ENCODE measurements at places on chromosomes 4 and X.

DNA sequence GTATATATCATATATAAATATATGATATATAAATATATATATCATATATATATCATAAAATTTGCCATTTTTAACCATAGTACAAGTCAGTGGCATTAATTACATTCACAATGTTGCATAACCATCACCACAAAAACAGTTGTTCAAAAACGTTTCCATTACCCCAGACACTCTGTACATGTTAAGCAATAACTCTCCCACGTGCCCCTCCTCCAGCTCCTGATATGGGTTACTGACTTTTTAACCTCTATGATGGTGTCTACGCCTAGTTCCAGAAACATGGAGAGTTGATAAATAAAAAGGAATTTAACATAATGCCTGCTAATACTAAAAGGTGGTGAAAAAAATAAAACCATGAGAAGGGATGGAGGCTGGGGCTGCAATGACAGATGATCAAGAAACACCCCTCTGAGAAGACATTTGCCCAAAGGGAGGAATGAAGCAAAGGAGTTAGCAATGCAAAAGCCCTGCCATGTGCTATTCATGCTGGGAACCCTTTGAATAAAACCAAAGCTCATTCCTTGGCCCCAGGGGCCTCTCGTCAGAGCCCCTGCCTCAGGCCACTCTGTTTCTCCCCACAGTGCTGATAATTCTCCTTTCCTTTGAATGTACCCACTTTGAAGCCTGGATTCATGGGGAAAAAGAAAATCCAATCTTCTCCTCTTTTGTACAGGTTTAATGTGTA, 144.3 kb downstream of the NWD2 start:
- DNase-seq: no peak

- DNase-seq: no peak
Observed at GRCh38 chrX:50606300-50606950, 135.8 kb upstream of the DGKK start.

GRCh38 chr4:28432348-28433025, 1571.8 kb downstream of the STIM2 start:
- DNase-seq: no peak

DNA sequence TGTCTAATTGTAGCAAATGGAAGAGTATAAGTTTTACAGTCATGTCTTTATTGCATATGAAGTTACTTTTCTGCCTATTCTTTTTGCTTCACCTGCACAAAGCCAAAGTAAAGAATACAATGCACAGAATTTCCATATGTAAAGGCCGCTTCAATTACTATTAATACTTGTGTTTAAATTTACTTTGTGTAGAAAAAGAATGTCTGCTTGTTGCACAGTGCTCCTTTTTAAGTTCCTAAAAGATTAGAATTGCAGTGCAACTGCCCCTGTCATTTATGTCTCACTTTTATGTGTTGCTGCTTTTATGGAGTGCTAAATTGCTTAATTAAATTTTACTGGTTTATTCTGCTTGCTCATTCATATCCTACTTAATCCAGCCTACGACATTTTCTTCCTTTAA, 830.5 kb downstream of the PDHA2 start:
- no peak for DNase-seq

DNA sequence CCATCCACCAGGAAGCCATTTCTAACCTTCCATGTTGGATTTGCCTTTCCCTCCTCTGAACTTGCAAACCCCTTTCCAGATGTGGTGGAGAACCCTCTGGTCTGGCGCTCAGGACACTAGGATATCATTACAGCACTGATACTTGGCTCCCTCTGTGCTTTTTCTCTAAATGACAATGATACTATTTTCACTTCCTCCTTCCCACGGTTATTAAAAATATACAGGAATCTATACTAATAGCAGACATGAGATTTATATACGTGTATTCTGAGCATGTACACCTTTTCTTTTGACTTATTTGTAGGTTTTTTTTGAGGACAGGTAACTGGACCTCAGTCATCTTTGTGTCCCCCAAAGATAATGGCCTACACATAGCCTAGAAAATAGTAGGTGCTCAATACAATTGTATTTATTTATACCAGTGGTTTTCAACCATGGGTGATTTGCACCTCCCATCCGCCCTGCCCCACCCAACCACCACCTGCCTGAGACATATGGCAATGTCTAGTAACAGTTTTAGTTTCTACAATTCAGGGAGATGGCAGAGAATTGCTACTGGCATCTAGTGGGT, 60.4 kb upstream of the PLAC8 start:
- DNase-seq: no peak

DNA sequence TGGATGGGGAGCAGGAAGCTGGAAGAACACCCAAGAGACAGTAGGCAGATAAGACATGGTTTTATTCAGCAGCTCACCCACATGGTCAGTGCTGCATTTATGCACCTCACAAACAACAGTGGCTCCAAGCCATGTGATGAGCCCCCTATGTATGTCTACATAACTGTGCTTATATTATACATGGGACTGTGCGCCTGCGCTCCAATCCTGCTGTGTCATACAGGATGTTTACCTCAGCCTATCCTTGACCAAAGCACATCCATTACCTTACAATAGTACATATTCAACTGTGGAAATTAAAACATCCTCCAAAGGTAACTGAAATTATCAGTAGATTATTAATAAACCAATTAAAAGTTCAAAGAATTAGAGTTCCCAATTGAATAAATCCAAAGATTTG, 44.1 kb upstream of the SGMS2 start:
- peak; percentile 23 for DNase-seq

DNA sequence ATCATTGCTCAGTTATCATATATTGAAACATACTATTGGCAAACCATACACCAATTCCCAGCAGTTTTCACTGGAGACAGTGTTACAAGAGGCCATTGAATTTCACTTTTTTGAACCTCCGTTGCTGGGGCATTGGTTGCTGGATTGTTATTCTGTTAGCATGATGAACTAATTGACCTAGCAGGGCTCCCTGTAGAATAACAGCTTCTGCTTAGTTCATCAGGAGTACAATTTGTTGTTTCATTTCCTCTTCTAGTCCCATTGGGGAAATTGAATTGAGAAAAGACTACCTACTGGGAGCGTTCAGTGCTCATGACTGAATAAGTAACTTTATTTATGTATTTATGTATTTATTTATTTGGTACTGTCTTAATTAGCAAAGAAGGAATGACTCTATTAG, 151.6 kb downstream of the SLIT2 start:
- DNase-seq: no peak

DNA sequence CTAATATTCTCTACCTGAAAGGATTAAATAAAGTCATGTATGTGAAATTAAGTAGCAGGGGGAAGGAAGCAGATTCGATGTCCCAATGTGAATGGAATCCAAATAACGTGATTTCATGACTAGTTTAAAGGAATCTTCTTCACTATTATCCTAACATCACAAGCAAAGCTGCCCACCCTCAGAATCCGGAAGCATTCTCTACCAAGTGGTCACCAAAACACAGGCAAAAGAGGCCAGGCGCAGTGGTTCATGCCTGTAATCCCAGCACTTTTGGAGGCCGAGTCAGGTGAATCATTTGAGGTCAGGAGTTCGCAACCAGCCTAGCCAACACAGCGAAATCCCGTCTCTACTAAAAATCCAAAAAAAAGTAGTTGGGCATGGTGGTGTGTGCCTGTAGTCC, 212.9 kb downstream of the LDB2 start:
- DNase-seq: no peak

- no peak for DNase-seq
Observed at GRCh38 chrX:112849016-112849415, 8.4 kb upstream of the AMOT start.

- no peak for DNase-seq
Observed at GRCh38 chr4:8383451-8384160, 56.9 kb downstream of the ACOX3 start.

- DNase-seq: no peak
Observed at GRCh38 chr4:159227378-159227777, 124.5 kb downstream of the RAPGEF2 start.

DNA sequence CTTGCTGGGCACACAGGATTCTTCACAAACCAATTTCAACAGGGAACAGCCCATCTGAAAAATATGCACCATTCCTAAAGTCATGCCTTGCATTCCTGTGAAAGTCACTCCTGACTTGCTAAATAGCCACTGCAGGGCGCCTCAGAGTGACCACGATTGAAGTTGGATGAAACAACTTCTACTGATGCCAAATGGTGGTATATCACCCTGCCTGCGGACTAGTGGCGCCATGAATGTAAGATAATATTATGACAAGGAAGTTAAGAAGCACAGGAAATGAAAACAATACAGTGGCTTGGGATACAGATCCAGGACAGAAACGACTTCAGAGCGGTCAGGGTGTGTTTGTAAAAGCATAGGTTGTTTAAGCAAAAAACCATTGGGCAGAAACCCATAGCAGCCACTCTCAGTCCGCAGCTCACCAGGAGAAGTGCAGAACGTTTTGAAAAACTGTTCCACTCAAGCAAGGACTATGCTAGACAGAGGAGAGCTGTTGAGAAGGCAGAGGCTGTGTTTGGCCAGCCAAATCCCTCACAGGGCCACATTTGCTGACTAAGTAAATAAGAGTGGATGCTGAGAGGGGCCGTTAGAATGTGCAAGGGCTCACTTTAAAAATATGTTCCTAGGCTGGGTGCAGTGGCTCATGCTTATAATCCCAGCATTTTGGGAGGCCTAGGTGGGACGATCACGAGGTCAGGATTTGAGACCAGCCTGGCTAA, 250.4 kb downstream of the PTTG2 start:
- no peak for DNase-seq

DNA sequence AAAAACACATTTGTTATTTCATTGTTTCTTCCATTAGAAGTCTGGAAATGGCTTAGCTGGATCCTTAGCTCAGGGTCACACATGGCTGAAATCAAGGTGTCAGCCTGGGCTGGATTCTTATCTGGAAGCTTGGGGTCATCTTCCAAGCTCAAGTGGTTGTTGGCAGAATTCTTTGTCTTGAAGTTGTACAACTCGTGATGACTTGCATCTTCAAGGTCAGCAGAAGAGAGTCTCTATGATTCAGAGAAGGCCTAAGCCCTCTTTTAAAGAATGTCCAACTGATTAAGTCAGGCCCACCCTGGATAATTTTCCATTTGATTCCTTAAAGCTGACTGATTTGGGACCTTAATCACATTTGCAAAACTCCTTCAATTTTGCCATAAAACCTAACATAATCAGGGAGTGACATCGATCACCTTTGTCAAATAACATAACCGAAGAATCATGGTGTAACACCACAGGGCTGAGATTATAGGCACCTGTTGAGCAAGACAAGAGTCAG, 22.1 kb downstream of the TMSB4X start:
- no peak for DNase-seq

- peak; percentile 59 for DNase-seq
Observed at GRCh38 chr4:56424697-56425514, 10.5 kb downstream of the PPAT start.

- DNase-seq: no peak
Observed at GRCh38 chr4:86380181-86380724, 20.4 kb upstream of the MAPK10 start.

GRCh38 chr4:126027601-126028000, 712.8 kb downstream of the FAT4 start:
- no peak for DNase-seq

DNA sequence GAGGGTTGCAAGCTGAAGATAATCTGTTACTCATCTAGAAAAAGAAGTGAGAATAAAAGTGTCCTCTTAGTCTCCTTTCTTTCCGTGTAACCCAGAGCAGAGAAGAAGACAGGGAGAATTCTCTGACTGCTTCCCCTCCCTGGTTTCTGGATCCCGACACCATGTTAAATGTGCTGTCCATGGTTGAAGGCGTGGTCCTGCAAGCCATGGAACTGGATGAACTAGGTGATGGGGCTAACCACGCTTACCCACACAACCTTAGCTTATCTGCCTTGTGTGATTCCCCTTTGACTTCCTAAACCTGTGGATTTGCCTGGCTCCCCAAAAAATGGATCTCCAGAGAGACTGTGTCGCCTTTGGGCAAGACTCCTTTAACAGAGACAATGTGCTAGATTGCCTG, 907.6 kb downstream of the FSTL5 start:
- DNase-seq: no peak

- DNase-seq: no peak
Observed at GRCh38 chr4:51942108-51942832, 77.9 kb downstream of the LRRC66 start.

DNA sequence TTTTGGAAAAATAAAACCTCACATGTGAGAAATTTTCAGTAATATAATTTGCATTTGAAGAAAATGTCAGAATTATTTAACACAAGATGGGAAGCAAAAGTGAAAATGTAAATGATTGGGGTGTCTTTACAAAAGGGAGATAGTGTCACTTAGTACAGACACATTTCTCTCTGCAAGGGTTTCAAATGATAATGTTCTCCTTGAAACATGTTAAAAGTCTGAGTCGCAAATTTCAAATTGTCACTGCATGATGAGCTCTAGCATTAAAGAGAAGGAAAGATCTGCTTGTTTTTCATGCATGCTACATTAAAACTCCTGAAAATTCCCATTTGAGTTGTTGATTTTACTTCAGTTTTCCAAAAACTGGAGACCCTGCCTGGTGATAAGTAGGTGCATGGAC, 122.0 kb upstream of the LDB2 start:
- no peak for DNase-seq

DNA sequence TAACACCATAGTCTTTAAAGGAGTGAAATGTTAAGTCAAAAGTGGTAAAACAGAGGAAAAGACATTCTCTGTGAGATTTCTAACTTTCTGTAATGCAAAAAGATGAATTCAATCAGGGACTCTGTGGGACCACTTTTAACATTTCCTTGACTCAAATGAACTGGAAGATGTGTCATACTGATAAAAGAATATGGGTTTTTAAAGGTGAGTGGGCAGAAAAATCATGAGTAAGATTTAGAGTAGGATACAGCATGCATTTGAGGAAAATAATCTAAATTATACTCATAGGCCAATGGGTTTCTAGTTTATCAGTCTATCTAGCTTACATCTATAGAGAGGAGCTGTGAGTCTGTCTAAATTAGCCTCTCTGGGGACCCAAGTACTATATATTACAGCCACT, 11.0 kb upstream of the TEX13C start:
- DNase-seq: no peak

- no peak for DNase-seq
Observed at GRCh38 chr4:78984593-78984992, 45.4 kb upstream of the PAQR3 start.

- no peak for DNase-seq
Observed at GRCh38 chr4:126023896-126024295, 709.1 kb downstream of the FAT4 start.

DNA sequence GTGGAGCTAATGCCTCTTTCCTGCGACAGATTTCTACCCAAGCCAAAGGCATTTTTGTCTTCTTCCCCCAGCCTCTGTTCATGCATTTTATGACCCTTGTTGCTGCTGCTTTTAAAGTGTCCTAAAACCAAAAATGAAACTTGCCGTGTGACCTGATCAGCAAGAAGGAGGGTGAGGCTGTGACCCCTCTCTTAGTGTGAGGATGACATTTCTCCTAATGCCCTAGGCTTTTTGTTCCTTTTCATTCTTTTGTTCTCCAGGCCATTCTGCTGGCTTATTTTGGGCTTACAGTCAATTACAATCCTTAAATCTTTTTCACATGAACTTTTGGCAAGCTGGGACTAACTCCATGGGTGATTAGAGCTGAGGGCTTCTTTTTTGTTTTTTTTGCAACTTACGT, 34.4 kb downstream of the PTTG2 start:
- DNase-seq: no peak

GRCh38 chr4:95728145-95728544, 111.7 kb upstream of the PDHA2 start:
- no peak for DNase-seq

Measured in activated naive CD4-positive, alpha-beta T cell treated with anti-CD3 and anti-CD28 coated beads, Interleukin-2, amount 10 ng/mL, durations not matched to agents 7 days and 5 days (primary cell).